Chondrocyte (in vitro differentiated cells): ENCODE measurements at places on chromosomes 5 and 9. TPM values are rescaled to one million over a fixed set of nuclear protein-coding genes. Genes with fewer than 3 reads are reported as not detected.

- no peaks in the 10 kb centered on the region for H3K27me3 ChIP-seq
- H3K4me3 ChIP-seq: no peak overlapping the region
- H3K4me1 ChIP-seq: no peaks in the 10 kb centered on the region
- H3K27ac ChIP-seq: no peak overlapping the region
These were observed 15.6 kb downstream of the NDUFAF2 start for GRCh38 chr5:60960591-60960990.

DNA sequence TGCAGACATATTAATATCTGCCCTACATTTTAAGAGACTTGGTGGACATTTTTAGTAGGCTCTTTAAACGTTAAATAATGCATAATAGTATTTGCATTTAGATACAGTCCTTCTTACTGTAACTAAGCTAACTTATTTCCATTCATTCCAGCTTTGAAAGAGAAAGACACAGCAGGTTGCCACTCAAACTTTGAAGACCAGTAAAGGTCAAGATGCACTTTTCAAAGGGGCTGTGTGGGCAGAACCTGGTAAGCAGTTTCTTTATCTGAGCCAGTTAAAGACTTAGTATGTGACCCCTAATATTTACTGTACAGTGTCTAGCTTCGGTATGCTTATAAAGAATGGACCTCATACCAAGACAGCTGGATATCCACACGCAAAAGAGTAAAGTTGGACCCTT, 20.8 kb downstream of the PLGRKT start:
- no peaks in the 10 kb centered on the region for H3K27me3 ChIP-seq
- no peak overlapping the region for H3K4me3 ChIP-seq
- H3K36me3 ChIP-seq: no peaks in the 10 kb centered on the region
- no peaks in the 10 kb centered on the region for H3K4me1 ChIP-seq

DNA sequence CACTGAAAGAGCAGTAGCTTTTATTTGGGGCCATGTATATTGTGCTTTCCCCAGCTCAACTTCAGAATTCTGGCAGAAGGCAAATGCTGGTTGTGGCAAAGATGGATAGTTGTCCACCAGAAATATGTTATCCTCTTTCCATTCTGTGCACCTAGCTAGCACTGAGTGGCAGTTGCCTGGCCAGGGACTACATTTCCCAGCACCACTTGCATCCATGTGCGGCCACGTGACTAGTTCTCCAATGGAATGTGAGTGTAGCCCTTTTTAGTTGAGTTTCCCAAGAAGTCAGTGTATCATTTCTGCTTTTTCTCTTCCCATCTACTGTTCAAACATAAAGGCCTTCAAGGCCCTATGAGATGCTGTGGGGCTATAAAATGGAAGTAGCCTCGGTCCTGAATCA, 354.0 kb upstream of the CLINT1 start:
- no peak overlapping the region for H3K4me3 ChIP-seq
- no peaks in the 10 kb centered on the region for H3K27me3 ChIP-seq
- H3K4me1 ChIP-seq: no peaks in the 10 kb centered on the region
- no peak overlapping the region for H3K27ac ChIP-seq
- no peak for DNase-seq
- peaks cover 1% of the 10 kb centered on the region for H3K36me3 ChIP-seq

DNA sequence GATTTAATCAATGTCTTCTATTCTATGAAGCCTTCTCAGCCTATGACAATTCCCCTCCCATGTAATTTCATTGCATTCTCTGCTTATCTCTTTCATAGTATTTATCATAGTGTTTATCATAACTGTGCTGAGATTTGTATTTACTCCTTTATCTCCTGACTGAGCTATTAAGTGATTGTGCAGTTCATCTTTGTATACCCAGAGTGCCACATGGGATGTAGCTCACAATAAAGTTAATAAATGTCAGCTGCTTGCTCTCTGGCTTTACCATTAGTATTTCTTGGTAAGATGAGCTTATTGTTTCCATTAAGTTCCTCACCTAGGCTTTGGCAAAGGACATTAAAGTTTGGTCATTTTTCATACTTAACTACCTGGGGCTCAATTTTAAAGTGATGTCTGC, 275.1 kb upstream of the MPDZ start:
- no peak overlapping the region for H3K4me3 ChIP-seq
- H3K27ac ChIP-seq: no peak overlapping the region
- DNase-seq: no peak

DNA sequence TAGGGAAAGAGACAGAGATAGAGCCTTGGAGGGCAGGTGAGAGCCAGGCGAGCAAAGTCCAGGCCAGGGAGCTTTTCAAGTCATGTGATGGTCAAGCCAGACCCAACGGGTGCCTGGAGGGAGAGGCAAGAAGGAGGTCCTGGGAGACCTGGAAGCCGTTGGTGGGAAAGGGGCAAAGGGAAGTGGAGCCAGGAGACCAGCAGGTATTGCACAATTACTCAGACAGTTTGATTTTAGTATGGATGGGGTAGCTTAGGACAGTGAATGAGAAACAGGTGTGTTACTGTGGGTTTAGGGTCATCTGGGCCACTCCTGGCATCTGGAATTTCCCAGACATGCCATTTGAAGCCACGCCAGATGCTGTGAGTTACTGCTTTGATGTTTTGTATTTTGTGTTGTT, 5.1 kb downstream of the SECISBP2 start:
- no peak overlapping the region for H3K27ac ChIP-seq
- no peaks in the 10 kb centered on the region for H3K27me3 ChIP-seq
- no peak for DNase-seq
- H3K4me1 ChIP-seq: peaks cover 27% of the 10 kb centered on the region

DNA sequence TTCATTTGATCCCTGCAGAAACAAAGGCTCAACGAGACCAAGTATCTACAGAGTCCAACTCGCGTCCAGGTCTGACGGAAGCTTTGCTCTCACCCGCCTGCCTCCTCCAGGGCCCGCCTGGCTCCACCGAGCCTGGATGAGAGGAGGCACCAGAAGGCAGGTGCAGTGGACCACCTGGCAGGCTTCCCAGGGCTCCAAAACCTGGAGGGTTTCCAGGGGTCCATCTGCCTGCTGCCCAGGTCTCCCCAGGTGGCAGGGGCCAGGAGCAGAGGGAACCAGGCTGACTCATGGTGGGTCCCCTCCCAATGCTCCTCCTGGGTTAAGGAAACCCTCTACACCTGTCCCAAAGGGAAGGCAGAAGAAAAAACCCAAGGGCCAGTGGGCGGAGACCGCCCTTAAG, 59.5 kb downstream of the VAV2 start:
- no peak overlapping the region for H3K27ac ChIP-seq
- H3K27me3 ChIP-seq: no peaks in the 10 kb centered on the region
- no peak overlapping the region for H3K4me3 ChIP-seq
- H3K4me1 ChIP-seq: peaks cover 16% of the 10 kb centered on the region

- H3K36me3 ChIP-seq: no peaks in the 10 kb centered on the region
- H3K27me3 ChIP-seq: no peaks in the 10 kb centered on the region
- H3K4me3 ChIP-seq: no peak overlapping the region
- H3K4me1 ChIP-seq: peaks cover 63% of the 10 kb centered on the region
These were observed 58.6 kb downstream of the SLC22A5 start for GRCh38 chr5:132428147-132428482.

- H3K36me3 ChIP-seq: peaks cover 3% of the 10 kb centered on the region
- no peak overlapping the region for H3K4me3 ChIP-seq
- H3K27me3 ChIP-seq: no peaks in the 10 kb centered on the region
- H3K27ac ChIP-seq: no peak overlapping the region
- peaks cover 2% of the 10 kb centered on the region for H3K4me1 ChIP-seq
These were observed 44.7 kb downstream of the FANCC start for GRCh38 chr9:95272830-95273229.

The GZMA gene
- not detected in 3 replicates for total RNA-seq

DNA sequence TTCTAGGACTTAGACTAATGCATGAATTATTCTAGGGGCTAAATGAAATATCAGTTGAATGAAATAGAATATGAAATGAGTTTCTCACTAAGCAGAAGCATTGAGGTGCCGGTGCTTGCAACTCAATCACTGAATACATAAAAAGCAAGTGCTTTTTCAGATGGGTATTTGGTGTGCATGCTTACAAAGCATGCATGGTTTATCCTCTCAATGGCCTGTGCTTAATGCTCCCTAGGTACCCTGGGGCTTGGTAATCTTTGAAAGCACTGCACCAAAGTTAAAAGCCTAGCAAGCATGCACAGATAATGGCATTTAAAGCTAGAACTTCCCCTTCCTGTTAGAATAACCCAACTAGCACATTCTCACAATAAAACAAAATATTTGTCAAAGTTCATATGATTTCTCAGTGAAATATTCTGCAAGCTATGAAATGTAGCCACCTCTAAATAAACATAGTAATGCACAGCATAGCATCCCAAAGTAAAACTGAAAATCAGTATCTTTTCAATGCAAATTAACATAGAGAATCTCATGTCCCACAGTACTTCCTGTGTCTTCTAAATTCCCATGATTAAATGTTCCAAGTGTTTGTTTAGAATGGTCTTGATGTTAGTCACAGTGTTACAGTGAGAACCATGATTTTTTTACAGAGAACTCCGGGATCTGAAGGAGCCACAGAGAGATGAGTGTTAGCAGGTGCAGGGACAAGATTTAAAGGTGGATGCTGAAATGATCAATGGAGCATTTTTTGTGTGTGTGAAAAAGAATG, 143.4 kb upstream of the CDH6 start:
- no peaks in the 10 kb centered on the region for H3K27me3 ChIP-seq
- H3K4me1 ChIP-seq: peaks cover 10% of the 10 kb centered on the region
- peak overlapping the region; percentile 75 for H3K27ac ChIP-seq

The BRD3OS gene
- total RNA-seq: 13.7 to 27.6 TPM (median 15.7 TPM) in 3 replicates

- no peak for DNase-seq
- H3K27me3 ChIP-seq: peaks cover 10% of the 10 kb centered on the region
- no peak overlapping the region for H3K27ac ChIP-seq
- H3K4me1 ChIP-seq: peaks cover 24% of the 10 kb centered on the region
- H3K4me3 ChIP-seq: peak overlapping the region; percentile 47
- H3K36me3 ChIP-seq: no peaks in the 10 kb centered on the region
These were observed 25.3 kb downstream of the NTNG2 start for GRCh38 chr9:132187121-132187620.

DNA sequence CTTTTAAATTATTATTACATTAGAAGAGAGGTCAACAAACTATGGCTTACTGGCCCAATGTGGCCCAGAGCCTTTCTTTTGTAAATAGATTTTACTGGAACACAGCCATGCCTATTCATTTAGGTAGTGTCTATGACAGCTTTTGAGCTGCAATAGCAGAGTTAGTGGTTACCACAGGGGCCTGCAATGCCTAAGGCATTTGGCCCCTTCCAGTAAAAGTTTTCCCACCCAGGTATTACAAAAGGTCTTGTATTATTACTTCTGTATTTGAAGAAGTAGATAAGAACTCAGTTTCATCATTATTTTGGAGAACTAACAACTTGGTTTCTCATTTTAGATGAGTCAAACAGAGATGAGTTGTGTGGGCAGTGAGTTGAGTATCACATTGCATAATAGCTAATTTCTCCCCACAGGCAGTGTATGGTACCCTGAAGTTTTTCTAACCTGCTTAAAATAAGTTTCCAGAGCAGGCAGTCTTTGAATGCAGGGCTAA, 9.5 kb downstream of the MTRR start:
- H3K36me3 ChIP-seq: peaks cover 37% of the 10 kb centered on the region
- no peak overlapping the region for H3K4me3 ChIP-seq
- no peak for DNase-seq
- no peak overlapping the region for H3K27ac ChIP-seq
- no peaks in the 10 kb centered on the region for H3K27me3 ChIP-seq

DNA sequence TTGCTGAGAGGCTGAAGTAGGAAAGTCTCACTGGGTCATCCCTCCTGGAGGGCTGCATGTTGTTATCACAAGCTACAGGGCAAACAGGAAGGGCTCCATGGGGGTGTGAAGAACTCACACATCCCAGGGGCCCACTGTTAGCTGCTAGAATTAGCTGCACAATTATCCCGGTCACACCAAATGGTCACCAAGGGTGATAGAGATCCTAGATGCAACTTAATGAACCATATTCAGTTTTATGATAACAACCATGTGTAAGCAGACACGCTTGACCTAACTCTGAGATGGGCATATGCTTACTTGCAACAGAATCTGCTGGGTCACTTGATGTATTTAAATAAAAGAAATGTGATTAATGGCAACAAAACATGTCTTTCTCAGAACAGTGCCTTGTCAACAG, 143.5 kb upstream of the C6 start:
- H3K27ac ChIP-seq: no peak overlapping the region
- no peak overlapping the region for H3K4me3 ChIP-seq
- no peak for DNase-seq
- H3K4me1 ChIP-seq: no peaks in the 10 kb centered on the region
- H3K27me3 ChIP-seq: no peaks in the 10 kb centered on the region

DNA sequence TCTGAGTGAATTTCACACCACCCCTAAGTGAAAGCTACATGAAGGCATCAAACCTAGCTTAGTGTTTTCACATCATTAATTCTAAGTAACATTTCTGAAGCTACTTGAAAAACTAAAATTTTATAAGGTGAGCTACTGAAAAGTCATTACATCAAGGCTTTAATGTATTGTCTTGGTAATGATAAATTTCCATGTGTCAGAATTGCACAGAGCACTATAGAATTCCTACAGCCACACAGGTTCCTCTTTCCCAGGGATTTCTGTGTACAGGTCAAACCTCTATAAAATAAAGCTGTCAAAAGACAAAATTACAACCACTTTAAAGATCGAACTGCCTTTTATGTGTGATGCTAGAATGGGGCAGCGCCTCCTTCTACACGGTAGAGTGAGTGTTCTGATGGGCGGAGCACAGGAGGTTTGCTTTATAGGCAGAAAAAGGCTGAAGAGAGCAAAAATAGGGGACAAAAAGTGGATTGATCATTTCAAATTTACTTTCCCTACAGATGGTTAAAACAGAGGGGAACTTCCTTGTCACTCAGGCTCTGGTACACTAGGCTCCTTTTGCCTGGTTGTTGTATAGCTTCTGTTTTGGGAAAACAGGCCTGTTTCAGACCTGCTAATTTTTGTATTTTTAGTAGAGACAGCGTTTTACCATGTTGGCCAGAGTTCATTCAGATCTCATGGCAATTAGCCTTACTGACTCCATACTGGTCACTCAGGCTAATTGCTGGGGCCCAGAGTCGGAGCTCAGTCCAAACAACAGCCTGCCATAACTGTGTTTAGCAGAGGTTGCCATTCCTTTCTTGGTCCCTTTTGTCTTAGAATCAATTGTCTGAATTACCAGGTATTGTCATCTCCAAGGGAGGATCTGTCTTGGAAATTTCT, 102.5 kb upstream of the BASP1 start:
- DNase-seq: no peak
- no peak overlapping the region for H3K4me3 ChIP-seq
- H3K27ac ChIP-seq: no peak overlapping the region
- no peaks in the 10 kb centered on the region for H3K36me3 ChIP-seq

The PCDHGB3 gene
- total RNA-seq: 0.21 to 0.36 TPM (median 0.30 TPM) in 3 replicates

- H3K4me3 ChIP-seq: no peak overlapping the region
- peaks cover 21% of the 10 kb centered on the region for H3K4me1 ChIP-seq
These were observed 3.5 kb upstream of the SNX30 start for GRCh38 chr9:112747094-112747493.

The ELAVL2 gene
- total RNA-seq: 0.36 to 1.4 TPM (median 0.37 TPM) in 3 replicates

The PRLR gene
- total RNA-seq: 0.05 to 0.19 TPM in 2 of 3 replicates, not detected in the other

The AMBP gene
- total RNA-seq: not detected in 3 replicates

DNA sequence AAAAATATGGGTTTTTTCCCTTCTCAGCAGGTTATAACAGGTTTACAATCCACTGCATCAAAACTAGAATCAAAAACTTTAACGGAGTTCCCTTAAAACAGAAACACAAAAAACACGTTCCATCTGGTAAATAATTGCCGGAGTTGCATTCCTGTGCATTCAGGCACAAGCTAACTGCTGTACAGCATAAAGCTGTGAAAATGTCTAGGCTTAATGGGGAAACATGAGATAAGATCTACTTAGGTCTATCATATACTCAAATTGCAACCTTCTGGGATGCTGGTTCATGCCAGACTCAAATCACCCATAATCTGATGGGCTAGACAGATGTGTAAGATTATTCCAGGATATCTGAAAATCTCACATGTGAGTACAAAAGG, 265.3 kb downstream of the DOCK8 start:
- no peak overlapping the region for H3K4me3 ChIP-seq
- H3K27me3 ChIP-seq: no peaks in the 10 kb centered on the region
- DNase-seq: no peak
- H3K27ac ChIP-seq: no peak overlapping the region
- no peaks in the 10 kb centered on the region for H3K36me3 ChIP-seq
- H3K4me1 ChIP-seq: no peaks in the 10 kb centered on the region

The ROPN1L gene
- 0.37 to 0.64 TPM (median 0.39 TPM) in 3 replicates for total RNA-seq
